ENCODE measurements at places on chromosomes 1 and 21.

GRCh38 chr1:53735681-53736080 lies 3.3 kb downstream of the GLIS1 start:
- DNase-seq = no peak

DNA sequence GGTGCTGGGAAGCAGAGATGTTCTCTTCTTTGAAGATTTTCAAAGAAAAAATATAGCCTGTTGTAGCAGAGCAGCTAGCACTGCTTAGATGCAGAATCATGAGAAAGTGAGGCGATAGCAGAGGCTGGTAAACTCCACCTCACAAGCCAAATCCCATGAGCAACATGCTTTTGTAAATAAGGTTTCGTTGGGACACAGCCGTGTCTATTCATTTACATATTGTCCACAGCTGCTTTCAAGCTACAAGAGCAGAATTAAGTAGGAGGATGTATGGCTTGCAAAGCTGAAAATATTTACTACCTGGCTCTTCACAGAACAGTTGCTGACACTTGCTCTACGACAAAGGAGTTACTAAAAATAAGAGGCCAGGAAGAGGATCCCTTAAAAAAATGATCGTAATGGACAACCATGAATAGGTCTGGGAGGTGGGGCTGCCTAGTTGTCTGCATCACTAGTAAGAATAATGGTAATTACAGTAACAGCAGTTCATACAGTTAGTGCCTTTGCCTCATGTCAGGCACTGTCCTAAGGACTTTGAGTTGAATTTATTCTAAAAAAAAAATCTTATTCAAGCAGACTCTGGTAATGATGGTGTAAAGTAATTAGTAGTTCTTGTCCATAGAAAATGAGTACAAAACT lies 622.0 kb downstream of the KIF26B start:
- no peak for DNase-seq

DNA sequence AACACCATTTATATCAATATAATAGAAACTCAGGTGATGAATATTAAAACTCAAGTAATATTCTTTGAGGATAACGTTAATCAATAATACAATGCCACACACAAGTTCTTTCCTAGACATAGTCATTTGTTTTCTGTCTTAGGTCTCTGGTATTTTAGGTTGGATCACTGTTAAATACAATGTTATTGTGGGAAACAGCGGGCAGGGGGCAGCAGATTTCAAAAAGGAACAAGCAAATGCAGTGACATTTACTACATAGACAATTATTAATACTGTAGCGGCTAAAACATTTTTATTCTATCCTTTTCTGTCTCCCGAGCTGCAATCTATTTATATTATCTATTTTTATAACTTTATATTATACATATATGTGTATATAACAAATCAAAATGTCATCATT lies 186.4 kb upstream of the ZNHIT6 start:
- peak; percentile 61 for DNase-seq

GRCh38 chr1:208942394-208943130 lies 641.0 kb upstream of the CAMK1G start:
- peak; percentile 54 for DNase-seq

GRCh38 chr1:215128504-215128903 lies 46.0 kb downstream of the KCNK2 start:
- DNase-seq = no peak
